ENCODE measurements at places on chromosomes 3 and 15.
A peak's percentile ranks its signal among the peaks of the same experiment; 100 is the strongest.

DNA sequence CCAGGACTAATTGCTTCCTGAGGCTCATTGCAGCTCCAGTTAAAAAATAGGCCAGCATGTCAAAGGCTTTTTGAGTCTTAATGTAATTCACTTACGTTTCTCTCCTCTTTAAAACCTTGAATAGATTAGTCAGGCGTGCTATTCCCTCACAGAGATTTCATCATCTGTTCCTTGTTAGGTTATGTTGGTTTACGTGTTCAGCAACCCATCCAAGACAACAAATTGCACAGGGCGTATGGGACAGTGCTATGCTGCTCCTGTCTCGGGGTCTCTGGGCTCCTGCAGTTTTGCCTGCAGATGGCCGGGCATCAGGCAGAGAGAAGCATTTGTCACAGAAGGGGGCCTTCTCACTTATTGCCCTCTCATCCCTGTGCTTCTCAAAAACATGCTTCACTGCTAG is 117.1 kb downstream of the CHDH start:
- DNase-seq: no peak

GRCh38 chr3:69594286-69594685 is 145.0 kb upstream of the MITF start:
- DNase-seq: no peak

DNA sequence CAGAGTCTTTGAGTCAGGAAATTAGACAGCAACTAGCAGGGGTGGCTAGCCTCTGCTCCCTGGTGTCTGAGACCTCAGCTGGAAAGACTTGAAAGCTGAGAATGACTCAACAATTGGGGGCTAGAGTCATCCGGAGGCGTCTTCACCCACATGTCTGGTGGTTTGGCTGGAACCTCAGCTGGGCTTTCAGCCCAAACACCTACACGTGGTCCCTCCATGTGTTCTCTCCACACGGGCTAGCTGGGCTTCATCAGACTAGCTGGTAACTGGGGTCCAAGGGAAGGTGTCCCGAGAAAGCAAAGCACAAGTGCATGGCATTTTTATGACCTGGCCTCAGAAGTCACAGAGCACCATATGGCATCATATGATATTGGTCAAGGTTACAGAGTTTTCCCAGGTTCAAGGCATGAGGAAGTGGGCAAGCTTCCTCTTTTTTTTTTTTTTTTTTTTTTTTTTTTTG is 19.9 kb upstream of the ABHD2 start:
- DNase-seq: no peak

DNA sequence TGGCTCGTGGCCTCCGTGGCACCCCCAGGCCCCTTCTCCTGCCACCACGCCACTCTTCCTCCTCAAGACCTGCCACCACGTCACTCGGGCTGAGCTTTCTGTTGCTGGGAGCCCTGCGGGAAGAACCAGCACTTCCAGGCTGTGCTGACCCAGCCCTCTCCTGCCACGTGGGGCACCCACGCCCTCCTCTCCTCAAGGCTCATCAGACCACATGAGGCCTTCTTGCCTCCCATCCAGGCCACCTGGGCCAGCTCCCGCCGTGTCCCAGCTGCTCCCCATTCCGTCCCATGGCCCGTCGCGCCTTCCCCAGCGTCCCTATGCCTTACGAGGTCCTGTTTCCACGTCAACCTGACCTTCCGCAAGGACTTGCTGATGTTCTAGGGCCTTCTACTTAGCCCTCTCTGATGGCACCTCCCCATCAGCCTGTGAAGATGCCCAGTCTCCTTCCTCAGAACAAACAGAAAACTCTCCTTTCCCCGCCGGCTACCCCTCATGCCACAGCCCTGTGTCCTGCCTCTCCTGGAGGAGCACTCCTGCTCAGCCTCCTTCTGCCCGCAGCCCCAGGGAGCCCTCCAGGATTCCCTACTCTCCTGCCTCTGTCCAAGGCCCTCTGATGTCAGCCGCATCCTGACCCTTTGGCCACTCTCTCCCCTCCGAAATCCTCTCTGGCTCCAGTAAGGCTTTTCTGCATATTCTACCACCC is 71.1 kb upstream of the BLM start:
- DNase-seq: no peak

- DNase-seq: no peak
Measured at GRCh38 chr3:27454914-27455313, 29.3 kb downstream of the SLC4A7 start.

DNA sequence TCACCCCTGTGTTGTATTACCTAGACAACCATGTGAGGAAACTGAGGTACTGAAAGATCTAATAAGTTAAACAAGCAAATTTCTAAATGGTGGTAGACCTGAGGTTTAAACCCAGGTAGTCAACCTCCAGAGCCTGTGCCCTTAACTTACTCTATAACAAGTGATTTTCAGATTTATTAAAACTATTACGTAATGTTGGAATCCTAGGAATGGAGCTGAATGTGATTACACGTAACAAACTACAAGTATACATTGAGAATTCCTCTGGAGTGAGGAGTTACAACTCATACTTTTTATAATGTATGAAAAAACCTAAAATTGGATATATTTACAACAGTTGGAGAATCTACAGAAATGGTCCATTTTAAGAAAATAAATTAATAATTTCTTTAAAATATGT is 18.0 kb downstream of the FAM98B start:
- DNase-seq: no peak

DNA sequence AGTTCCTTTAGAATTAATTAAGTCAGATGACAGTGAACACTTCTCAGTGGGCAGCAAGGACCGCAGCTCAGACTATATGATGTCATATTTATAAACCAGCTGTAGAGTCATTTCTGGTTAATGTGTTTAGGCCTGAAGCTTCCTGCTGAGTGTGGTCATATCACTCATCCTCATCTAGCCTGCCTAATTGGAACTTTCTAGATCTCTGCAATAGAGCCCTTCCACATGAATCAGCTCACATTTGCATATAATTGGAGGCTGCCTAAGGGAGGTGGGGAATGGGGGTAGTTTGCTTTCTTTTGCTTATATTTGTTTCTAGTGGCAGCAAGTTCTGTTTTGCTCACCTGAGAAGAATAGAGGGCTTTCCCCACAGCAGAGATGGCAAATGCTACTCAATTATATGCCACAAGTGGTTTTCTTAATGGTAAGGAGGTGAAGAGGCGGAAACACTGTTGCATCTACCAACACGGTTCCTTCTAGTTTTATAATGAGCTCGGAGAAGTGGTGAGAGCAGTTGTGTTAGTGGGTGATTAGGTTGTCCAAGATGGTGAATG is 148.1 kb downstream of the KLHL25 start:
- DNase-seq: no peak

GRCh38 chr15:62344806-62345539 is 179.9 kb upstream of the C2CD4B start:
- no peak for DNase-seq

DNA sequence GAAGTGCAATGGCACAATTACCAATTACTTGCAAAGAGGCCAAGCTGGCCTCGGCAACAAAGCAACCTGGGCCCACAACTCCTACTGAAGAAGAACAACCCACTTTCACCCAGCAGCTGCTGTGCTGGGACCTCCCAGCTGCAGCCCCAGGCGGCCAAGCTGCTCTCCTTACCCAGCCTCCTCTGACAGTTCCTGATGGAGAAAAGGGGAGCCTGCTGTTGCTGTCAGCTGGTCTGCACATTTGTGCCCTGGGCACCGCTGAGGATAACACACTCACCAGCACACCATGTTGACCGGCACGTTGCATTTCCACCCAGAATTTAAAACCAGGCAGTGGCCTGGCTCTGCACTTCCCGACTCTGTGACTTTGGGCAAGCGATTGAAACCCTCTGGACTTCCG is 33.6 kb downstream of the SSUH2 start:
- DNase-seq: peak; percentile 34

- no peak for DNase-seq
Measured at GRCh38 chr3:145087038-145087437, 1073.9 kb downstream of the PLOD2 start.

DNA sequence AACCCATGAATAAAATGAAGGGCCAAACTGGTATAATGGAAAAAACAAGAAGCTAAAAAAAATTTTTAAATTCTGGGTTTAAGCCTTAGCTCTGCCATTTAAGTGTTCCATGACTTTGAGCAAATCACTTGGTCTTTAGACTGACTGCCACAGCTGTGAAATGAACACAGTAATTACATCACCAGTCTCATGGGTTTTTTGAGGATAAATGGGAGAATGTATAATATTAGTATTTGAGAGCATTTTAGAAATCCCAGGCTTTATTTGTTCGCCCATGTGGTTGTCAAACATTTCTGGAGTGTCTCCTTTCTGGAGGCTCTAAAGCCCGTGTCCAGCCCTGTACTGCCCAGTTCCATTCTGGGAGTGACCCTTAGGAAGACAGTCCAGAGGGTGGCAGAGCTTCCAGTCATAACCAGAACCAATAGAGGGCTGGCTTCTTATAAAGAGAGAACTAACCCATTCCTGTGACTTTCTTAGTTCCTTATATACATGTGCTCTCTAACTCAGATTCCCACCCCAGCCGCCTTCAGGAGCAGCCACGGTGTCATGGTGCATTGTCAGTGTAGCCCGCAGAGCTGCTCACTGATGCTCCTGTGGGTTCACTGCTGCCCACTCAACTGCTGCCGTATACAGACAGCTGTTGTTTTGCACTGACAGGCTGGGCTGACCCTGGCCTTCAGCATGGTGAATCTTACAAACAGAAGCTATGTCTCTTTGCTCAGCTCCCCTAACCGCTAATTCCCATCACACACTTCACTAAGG is 44.7 kb downstream of the BOC start:
- DNase-seq: peak; percentile 57

DNA sequence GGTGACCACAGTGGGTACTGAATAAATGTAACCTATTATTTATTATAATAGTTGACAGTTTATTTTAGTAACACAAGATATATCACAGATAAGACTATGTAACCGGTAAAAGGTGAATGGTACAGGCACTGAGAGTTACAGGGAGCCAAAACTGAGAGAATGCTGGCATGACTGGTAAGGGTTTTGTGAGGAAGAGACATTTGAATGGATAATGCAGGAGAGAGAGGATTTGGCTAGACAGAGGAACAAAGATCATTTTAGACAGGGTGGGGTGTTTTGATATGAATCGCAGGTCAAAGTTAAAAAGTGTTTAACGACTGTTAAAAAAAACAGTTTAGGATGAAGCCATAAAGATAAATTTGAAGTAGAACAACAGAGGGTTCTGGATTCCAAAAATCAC is 421.1 kb downstream of the ZBTB20 start:
- DNase-seq: no peak

DNA sequence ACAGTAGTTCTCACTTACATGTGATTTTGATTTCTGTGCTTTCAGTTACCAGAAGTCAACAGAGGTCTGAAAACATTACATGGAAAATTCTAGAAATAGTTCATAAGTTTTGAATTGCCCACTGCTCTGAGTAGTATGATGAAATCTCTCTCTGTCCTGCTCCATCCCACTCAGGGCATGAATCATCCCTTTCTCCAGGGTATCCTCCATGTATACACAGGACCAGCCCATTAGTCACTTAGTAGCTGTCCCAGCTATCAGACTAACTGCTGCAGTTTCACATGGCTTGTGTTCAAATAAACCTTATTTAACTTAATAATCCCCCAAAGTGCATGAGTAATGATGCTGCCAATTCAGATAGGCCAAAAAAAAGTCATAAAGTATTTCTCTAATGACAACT is 38.6 kb downstream of the EPHA3 start:
- DNase-seq: no peak

DNA sequence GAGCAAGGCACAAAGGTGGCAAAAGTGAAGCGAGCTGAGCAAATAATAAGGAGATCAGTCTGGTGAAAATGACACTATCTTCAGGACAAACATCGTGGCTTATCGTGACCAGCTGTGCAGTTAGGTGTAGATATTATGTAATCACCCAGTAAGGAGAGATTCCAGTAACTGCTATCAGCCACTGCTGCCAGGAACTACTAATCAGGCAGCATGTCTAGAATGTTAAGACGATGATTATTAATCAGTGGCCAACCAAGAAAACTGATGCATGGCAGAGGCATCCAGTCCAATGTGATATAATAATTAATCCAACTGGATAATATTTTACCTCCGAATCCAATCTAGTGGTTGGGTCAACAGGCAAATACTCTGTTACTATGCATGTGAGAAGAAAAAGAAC is 252.7 kb upstream of the ZPLD1 start:
- no peak for DNase-seq

DNA sequence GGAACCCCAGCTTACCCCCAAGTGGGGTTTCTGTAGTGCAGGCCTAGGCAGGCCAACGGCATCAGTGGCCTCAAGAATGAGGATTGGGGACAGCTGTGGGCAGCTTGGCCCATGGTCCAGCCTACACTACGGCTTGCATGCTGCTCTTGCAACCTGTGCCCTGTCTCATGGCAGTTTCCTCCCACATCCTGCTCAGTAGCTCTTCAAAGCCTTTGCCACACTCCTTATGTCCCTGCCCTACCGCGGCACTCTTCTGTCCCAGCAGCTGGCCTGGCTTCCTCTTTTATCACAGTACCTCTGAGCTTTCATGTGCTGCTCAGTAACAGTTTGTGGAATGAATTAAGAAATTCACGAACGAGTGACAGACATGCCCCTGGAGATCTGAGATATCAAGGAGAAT is 431.0 kb downstream of the EPHB1 start:
- DNase-seq: no peak

DNA sequence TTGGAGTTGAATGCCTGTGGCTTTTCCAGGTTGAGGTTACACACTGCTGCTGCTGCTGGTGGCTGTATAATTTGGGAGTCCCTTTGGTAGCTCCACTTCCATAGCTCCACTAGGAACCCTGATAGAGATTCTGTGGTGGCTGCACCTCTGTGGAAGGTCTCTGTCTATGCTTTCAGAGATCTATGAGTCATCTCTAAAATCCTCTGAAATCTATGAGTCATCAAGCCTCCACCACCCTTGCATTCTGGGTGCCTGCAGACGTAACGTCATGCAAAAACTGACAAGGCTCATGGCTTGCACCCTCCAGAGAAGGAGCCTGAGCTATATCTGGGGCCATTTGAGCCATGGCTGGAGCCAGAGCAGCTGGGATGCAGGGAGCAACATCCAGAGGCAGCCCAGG is 1037.0 kb upstream of the CFAP20DC start:
- DNase-seq: no peak

- no peak for DNase-seq
Measured at GRCh38 chr15:89486726-89487050, 9.7 kb downstream of the RHCG start.

- no peak for DNase-seq
Measured at GRCh38 chr3:43010638-43011037, 31.5 kb downstream of the GASK1A start.

DNA sequence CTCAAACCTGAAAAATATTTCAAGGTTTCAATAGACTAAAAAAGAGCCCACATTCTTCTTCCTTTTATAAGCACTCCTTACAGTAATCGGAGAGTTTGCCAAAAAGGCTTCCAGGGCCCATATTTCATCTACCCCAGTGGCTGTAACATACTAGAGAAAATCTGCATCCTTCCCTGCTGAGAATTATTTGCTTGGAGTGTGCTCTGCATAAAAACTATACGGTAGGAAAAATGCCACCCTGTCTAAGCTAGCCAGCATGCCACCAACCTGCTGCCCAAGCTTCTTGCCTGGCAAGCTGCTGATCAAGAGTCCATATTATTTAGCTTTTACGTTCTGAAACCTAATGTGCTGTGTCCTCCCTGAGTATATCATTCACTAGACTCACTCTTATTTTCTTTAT is 107.1 kb downstream of the FGF12 start:
- DNase-seq: no peak
